NCI-H774 (cell line): ENCODE measurements at places on chromosomes 6 and 20.

DNA sequence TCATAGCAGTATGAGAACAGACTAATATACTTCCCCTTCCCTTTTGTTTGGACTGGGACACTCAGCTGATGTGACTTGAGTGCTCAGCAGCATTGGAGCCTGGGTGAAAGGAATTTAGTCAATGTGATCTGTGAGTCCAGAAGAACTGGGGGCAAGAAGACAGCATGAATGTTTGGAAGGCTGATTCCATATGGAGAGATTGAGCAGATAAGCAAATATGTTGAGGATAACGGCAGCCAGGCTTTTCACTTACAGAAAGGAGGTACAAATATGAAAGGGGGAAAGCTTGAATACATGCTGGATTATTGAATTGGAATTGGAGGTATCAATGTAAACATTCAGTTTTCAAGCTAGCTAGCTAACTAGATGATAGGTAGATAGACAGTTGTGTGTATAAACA is 37.8 kb upstream of the SMAP1 start:
- DNase-seq = no peak

DNA sequence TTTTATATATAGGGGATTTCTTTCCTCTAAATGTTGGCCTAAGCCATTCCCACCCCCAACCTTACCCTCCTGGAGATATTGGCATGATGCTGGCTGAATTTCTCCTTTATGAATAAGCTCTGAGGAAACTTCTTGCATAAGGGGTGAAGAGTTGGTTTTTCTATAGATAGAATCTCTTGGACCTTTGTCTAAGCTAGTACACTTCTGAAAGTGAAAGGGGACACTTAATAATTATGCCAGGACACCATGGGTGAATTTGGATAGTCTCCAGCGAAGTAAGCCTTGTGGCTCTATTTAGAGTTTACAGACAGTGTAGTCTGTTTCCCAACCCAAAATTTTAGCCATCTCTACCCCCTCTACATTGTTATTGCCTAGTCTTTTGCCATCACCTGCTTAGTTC is 27.1 kb upstream of the FABP7 start:
- no peak for DNase-seq

DNA sequence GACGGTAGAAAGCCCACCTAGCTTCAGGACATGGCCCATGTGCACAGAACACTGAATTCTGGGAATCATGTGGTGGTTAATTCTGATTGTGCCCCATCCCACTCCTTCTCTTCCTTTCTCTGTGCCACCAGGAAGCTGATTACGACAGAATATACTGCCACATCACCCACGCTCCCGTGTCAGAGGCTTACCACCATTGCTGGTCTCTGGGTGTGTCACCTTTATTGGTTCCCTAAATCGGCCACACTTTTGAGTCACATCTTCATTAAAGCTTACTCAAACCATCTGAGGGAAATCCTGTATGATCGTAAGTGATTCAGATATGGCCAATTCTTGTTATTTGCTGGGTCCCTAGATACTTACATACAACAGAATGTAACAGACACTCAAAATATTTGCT is 3.1 kb downstream of the TRMT6 start:
- DNase-seq = no peak

DNA sequence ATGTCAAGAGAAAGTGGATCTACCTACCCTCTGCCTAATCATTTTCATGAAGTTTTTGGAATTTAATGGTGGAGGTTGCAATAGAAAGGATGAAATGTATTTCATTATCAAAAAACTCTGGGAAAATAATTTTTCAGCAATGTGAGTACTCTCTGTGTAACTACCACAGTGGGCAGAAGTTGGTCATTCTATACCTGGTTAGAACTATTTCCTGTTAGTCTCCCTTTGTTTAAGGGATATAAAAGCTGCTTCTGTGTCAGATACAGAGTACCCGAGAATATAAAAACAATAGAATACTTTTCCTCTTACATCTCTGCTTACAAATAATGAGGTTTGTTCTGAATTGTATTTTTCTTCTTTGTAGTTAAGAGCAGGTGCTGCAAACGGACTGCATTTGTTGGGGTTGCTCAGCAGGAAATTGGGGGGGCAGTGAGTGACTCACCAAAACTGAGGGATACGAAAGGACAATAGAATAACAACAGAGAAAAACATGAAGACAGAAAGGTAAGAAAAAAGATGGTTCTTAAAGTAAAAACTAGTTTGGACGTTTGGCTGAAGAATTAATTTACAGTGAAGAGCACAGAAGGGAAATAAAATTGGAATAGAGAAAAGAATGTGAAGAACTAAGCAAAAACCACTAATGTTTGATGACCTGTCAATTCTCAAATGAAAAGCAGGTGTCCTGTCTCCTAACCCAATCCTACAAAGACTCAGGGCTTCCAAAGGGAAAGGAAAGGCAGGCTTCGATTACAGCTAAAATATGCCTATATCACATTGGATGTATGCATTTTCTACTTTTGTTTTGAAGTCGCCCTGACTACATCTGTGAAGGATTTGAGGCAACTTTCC is 703.1 kb downstream of the RFPL4B start:
- DNase-seq = peak; percentile 32

- DNase-seq = no peak
These were observed 770.5 kb upstream of the FLRT3 start for GRCh38 chr20:15107931-15108330.

- DNase-seq = no peak
These were observed 162.2 kb downstream of the SMOC2 start for GRCh38 chr6:168603234-168603633.

GRCh38 chr6:125953502-125953875 is 3.1 kb upstream of the HINT3 start:
- DNase-seq = peak; percentile 92

DNA sequence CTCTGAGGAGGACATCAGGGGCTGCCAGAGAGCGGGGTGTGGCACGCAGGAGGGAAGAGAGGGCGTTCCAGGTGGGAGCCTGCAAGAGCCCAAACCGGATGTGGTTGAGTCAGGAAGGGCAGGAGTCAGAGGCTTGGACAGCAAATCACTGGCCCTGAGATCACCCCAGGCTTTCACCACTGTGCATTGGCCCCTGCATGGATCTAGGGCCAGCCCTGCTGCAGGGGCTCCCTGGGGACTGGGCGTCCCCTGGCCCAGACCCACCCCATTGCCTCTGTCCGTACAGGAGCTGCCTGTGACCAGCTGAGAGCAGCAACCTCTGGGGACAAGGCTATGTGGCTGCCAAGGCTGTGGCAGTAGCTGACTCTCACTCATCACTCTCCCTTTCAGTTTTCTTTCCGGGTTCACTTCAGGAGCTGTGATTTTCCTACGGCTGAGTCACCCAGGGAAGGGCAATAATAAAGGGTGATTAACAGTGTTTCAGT is 33.9 kb downstream of the KCNK17 start:
- no peak for DNase-seq

DNA sequence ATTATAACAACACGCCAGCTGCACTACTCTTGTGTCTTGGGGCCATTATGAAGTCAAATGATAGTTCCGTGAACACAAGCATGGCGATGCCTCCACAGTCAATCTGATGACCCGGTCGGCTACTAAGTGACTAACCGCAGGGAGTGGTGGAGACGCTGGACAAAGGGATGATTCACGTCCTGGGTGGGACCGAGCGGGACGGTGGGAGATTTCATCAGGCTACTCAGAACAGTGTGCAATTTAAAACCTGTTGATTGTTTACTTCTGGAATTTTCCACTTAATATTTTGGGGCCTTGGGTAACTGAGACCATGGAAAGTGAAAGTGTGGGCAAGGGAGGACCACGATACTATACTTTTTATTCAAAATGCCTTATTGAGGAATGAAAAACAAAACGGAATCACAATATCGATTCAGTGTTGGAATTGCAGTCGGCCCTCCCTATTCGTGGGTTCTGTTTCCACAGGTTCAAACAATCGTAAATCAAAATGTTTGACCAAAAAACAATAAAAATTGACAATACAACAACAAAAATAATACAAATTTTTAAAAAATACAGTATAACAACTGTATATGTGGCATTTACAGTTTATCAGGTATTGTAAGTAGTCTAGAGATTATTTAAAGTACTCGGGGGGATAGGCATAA is 66.5 kb downstream of the MYLK4 start:
- no peak for DNase-seq

GRCh38 chr6:132131758-132132157 is 180.6 kb upstream of the CCN2 start:
- DNase-seq = peak; percentile 47

- peak; percentile 56 for DNase-seq
These were observed at the start of gene TGM2 for GRCh38 chr20:38165089-38165965. Gene TGM2, minus strand, starts transcription at chr20:38165270. Its CDS starts 72 bp downstream, at chr20:38165198.

DNA sequence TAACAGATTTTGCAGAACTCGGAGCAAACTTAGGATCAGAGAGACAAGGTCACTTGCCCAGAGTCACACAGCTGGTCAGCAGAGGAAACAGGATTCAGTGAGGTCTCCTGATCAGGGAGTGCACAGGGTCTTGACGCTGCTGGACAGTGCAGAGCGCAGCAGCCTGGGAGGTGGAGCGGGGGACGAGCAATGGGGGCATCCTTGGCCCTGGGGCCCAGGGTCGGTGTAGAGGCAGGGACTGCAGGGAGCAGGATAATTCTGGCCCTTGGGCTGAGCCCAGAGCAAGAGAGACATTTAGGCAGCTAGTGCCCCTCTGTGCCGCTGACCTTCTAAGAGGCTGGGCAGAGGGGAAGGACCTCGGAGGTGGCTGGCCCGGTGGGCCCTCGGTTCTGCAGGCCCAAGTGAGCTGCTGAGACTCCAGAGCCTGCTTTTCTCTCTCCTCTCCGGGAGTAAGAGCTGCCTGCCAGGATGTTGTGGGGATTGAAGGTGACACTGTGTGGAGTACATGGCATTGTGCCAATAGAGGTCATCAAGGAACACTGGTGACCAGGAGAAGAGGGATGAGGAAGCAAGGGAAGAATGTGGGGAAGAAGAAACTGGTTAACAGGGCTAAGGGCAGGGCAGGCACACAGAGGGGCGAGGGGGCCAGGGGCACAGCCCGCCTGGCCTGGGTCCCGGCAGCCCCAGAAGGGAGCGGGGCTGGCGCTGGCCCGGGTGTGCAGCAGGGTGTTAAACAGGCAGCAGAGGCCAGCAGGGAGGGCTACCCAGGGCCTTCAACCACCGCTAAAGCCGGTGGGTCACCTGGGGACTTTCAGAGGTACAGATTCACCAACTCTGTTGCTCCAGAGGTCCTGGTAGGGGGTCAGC is 122.0 kb downstream of the AGPAT4 start:
- DNase-seq = no peak

GRCh38 chr6:39296745-39297640 is 17.2 kb downstream of the KCNK17 start:
- no peak for DNase-seq

DNA sequence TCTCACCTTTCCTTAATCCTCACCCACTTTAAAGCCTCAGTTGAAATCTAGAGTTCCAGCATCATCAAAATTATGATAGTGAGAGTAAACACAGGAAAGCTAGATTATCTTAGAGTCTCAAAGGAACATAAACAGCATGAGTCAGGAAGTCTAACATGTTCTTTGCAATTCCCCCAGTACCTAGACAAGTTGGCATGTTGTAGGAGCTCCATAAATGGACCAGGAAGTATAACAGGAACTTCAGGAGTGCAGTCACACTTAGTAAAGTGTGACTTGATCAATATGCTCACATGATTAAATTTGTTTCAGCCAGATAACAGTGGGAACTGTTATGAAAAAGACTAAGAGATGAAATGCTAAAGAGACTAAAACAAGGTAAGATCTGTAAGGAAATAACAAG is 834.4 kb downstream of the EYS start:
- no peak for DNase-seq

- no peak for DNase-seq
These were observed 59.2 kb downstream of the TMEM244 start for GRCh38 chr6:129801909-129802308.

DNA sequence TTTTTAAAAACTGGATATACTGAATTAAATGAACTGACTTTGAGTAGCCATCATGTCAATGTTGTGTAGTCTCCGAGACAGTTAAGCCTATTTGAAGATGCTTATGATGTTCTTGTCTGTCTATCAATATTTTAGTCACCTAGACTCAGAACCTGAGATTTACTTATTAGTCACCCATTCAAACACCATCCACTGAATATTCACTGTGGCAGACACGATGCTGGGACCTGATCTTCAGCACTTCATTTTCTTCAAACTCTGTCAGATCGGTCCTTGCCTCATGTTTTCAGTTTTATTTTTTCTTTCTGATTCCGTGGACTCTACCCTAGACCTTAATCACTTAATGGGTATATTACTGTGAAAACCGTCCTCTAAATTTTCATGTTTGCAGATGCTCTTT is 123.7 kb upstream of the MCHR2 start:
- DNase-seq = no peak

- DNase-seq = no peak
These were observed 32.1 kb downstream of the TOX2 start for GRCh38 chr20:43946659-43947315.

- DNase-seq = no peak
These were observed 5.3 kb downstream of the TRIM39 start for GRCh38 chr6:30331981-30332380.

- no peak for DNase-seq
These were observed 277.1 kb downstream of the SYNE1 start for GRCh38 chr6:152360034-152360433.

DNA sequence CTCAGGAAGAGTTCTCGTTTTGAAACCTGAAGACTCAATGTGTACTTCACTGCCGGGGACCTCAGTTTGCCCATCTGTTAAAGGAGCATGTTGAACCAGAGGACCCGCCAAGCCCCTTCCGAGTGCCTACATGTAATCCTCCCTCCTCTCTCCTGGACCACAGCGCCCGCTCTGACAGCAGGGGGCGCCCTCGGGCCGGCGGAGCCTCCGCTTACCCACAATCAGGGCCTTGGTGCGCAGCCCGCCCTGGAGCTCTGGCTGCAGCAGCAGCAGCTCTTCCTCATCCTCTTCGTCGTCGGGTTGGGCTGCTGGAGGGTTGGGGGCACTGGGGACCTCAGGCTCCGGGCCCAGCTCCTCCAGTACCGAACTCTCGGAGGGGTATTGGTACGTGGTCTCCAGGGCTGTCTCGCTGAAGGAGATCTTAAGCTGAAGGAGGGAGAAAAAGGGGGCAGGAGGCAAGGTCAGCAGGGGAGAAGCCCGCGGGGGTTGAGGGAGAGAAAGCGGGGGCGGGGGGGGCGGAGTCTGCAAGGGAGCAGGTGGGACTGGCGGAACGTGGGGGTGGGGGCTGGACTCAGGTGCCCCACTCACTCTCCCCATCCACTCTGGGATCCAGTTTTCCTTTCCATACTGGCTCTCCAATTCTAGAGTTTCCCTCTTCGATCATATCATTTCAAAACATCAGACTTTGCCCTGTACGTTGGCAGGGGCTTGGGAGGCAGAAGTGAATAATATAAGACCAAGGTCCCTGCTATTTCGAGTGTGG is 6.3 kb upstream of the DHX16 start:
- DNase-seq = peak; percentile 69

GRCh38 chr6:112665815-112666214 is 318.7 kb downstream of the RFPL4B start:
- DNase-seq = no peak

- no peak for DNase-seq
These were observed 8.3 kb downstream of the BHLHE23 start for GRCh38 chr20:62998449-62998848.
